Stimulated activated CD4-positive, alpha-beta T cell treated with anti-CD3 and anti-CD28 coated beads, Interleukin-1b, Interleukin-23, amount 100 ng/mL, for 24 hours (primary cell): ENCODE measurements at places on chromosomes 7 and 10.

GRCh38 chr7:18123508-18124239 lies 96.0 kb upstream of the PRPS1L1 start:
- no peak for DNase-seq

- no peak for DNase-seq
Measured at GRCh38 chr7:149584530-149584929, 86.9 kb upstream of the ZNF746 start.

GRCh38 chr10:1462994-1463633 lies 274.2 kb downstream of the ADARB2 start:
- no peak for DNase-seq

DNA sequence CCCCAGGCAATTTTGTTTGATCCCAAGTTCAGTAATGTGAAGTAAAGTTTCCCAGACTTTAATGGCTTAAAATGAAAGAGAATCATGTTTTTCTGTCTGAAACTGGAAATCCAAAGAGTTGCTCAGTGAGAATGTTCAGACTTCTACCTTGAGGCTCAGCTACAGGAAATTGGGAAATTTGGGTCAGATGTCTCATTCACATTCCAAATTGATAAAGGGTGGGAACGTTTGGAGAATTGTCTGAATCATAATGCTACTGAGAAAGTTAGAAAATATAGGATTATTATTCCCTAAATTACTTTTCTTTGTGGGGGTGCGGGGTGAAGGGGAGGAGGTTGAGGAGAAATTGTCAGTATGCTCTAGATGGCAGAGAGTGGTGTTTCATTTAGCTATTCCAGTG lies 773.9 kb downstream of the LRMDA start:
- DNase-seq, result no peak

DNA sequence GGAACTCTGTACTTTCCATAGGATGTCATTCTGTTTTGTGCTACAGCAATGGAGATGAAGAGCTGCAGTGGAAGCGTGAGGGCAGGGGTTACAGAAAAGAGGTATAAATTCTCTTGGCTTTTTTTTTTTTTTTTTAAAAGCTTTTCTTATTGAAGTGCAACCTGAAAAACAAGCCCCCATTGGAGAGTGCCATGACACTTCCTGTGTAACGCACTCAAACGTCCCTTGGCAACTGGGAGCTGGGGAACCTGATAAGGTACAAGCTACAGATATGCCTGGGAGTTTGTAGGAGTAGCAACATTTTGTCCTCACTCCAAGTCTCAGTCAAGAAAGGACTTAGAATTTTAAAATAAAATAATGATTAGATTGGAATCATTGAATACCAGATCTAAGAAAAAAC lies 512.1 kb downstream of the RPS24 start:
- no peak for DNase-seq

DNA sequence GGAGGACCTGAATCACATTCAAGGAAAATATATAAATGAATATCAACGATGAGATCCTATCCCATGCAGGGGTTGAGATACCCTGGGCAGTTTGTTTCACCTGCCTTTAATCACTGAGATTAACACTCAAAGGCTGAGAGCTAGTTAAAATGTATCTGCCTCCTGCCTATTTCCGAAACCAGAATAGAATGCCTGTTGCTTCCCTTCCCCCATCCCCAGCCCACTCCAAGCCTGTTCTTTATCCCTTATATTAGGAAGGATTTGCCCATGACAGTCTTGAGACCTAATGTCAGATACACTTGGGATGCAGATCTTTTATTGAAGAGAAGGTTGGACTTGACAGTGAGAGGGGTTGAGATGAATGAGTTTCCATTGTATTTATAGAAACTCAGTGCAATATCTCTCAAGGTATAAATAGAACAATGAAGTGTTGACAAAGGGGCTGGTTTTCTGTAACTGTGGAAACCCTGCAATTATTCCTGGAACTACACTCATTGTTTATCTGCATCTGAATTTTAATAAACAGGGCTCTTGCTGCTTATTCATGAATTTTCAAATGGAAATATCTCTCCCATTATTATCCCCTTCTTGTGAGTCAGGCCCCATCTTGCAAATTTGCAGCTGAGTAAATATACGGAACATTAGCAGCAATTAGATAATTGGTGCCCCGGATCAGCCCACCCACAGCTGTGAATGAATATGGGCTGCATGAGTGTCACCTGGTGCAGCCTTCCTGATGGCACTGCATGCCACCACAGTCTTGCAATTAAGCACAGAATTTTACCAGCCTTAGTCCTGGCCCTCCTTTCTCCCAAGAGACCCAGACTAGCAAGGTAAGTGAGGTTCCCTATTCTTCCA lies 66.7 kb downstream of the SORCS3 start:
- no peak for DNase-seq

- DNase-seq, result no peak
Measured at GRCh38 chr10:15483215-15484075, 112.4 kb upstream of the FAM171A1 start.

DNA sequence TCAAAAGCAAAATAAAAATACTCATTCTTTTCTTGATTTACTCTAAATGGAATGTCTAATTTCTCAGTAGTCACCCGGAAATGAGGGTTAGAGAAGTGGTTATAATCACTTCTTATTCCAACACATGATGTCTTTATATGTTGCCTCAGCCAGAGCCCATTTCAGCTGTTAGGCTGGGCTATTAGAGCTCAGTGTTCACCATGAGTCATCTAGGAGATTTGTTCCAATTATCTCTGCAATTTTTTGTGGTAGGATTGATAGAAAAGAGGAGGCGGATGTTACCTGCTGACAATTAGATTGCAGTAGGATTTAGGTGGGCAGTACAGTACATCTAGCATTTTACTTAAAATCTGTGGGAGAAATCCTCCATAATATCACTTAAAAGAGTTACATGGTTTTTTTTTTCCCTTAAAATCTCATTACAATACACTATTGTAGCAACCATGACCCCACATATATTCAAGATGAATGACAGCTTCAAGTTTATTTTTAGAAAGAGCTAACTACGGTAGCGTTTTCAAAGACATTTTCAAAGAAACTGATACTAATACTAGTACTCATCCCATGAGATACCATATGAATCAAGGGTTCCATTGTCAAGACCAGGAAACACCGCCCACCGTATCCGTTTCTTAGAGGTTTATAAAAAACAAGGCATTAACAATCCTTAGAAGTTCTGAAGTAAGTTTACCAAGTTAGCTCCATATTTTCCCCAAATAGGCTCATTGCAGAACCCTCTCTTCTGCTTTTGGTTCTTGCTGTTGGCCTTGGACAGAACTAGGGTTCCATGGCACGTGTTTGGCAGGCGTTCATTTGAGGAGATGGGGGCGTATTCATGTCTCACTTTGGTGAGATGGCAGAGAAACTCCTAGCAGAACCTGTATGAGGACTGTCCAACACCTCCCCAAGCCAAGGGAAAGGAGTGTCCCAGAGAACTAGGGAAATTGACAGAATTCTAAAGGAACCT lies 10.4 kb downstream of the CPA2 start:
- peak; percentile 26 for DNase-seq

DNA sequence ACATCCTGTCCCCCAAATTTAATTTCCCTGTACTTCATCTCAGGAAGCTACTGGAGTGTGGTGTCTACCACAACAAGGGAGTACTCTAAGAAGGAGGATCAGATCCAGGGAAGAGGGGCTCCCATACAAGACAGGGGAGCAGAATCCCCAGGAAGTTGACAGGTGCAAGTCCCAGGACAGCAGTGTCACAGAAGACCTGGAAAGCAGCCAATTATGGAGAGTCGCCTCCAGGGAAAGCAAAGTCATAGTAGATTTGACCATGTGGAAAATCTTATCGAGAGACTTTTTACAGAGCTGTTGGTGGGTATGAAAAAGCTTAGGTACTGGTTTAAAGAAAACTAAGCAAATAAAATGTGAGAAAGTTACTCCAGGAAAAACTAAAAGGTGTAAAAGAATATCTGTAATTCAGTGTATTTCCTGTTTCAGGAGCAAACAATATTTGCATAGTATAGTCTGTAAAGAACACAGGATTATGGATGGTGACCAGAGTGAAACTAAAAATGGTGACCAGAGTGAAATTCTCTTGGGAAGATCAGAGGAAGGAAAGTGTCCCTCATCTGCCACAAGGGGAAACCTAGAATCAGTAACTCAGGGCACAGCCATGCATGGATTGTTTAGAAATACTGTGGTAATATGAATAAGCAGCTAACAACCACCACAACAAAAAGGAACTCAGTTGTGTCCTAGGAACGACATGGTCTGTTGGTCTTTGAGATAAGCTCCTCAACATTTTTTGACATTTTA lies 44.5 kb downstream of the LANCL2 start:
- DNase-seq, result no peak

- no peak for DNase-seq
Measured at GRCh38 chr10:112728118-112728883, 221.7 kb upstream of the TCF7L2 start.

DNA sequence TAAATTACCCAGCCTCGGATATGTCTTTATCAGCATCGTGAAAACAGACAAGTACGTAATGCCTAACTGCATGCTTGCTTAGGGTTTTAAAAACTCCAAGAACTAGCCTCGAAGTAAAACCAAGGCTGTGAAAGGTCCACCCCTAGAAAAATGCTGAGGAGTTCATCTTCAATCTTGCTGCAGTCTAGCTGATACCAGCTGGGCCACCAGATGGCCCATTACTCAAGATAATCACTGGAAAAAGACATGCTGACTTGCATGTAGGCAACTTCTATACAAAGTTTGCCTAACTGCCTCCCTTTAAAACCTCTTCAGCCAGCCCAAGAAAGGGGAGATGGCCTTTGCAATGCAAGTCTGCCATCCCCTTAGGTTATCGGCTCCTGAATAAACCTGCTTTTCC lies 614.1 kb downstream of the GALNT17 start:
- DNase-seq, result no peak
